ENCODE measurements at places on chromosomes 16 and 17. TPM values are rescaled to one million over a fixed set of nuclear protein-coding genes. Genes with fewer than 3 reads are reported as not detected.

The CD300LF gene
- not detected for total RNA-seq

The HOXB7 gene
- 21.5 TPM for total RNA-seq

The KCNH4 gene
- total RNA-seq, result not detected

The SNX20 gene
- total RNA-seq, result not detected

The CSNK1D gene
- 80.4 TPM for total RNA-seq

The EVPLL gene
- not detected for total RNA-seq

The KRT27 gene
- total RNA-seq, result not detected

DNA sequence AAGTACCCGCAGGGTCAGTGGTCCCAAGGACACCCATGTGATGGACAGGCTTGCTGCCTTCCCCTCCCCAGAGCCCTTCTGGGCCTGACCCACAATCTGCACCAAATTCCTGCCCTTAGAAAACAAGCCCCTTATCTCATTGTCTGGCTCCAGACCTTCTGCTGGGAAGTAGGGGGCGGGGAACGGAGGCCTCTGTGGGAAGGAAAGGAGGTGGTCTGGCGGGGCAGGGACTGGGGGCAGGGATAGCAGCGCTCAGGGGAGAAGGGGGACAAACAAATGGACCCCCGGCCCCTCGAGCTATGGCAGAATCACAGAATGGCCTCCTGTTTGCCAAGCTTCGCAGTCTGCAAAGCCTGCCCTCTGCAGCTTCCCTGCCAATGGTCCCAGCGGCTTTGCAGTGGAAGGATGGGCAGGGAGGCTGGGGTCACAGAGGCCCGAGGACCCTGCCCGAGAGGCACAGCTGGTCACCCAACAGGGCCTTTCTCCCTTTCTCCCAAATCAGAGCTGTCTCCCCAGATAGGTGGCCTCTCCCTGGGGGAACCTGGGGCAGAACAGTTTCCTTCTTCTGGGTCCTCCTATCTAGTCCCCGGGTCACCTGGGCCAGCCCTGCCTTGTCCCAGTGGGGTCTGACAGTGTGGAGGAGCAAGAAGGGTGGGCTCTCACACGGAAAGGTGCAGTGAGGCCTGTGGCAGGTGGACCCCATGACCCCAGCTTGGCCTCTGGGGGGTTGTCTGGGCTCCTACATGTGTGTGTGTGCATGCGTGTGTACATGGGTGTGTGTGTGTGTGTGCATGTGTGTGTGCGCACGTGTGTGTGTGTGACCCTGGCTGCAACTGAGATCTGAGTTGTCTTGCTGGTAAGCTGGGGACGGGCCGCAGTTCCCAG lies 25.5 kb downstream of the TMEM235 start:
- no peak for DNase-seq

DNA sequence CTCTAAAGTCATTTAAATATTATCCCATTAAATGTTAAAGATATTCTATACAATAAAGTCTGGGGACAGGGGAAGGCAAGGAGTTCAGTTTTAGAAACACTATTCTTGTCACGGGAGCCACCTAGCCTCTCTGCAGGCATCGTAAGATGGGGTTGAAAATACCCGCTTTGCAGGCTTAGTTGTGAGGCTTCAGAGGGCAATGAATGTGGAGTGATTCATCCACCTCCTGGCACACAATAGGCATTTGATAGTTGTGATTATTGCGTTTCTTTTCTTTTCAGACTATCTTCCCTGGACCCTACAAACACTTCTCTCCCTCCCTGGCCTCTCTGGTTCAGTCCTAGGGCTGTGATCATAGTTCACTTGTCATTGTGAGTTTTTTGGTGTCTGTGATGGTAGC lies 19.6 kb downstream of the GLP2R start:
- no peak for DNase-seq

- DNase-seq, result no peak
Observed at GRCh38 chr17:4886830-4887229, 12.5 kb upstream of the C17orf107 start.

- no peak for DNase-seq
Observed at GRCh38 chr17:81207610-81208581, 14.9 kb downstream of the CEP131 start.

DNA sequence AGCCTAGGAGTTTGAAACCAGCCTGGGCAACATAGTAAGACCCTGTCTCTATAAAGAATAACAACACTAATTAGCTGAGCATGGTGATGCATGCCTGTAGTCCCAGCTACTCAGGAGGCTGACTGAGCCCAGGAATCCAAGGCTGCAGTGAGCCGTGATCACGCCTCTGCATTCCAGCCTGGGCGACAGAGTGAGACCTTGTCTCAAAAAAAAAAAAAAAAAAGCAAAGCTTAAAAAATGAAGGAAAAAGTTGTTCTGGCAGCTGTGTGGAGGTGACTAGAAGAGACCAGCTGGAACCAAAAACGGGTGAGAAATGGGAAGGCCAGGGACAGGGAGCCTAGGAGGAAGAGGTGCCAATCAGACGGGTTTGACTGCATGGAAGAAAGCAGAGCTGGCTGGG lies 4.2 kb downstream of the BCL7C start:
- peak; percentile 88 for DNase-seq

- DNase-seq, result no peak
Observed at GRCh38 chr17:73658821-73659515, 14.7 kb upstream of the SDK2 start.

GRCh38 chr17:74008196-74008595 lies 195.3 kb upstream of the RPL38 start:
- peak; percentile 3 for DNase-seq
